HT1080 (cell line): ENCODE measurements at places on chromosomes 2 and 18. TPM values are rescaled to one million over a fixed set of nuclear protein-coding genes. Genes with fewer than 3 reads are reported as not detected.

Gene KCTD1
- total RNA-seq = 18.2 and 26.5 TPM in 2 replicates

Gene THSD7B
- 0.03 and 0.77 TPM in 2 replicates for total RNA-seq

Gene FTCDNL1
- 0.43 and 2.0 TPM in 2 replicates for total RNA-seq

Gene DYNAP
- total RNA-seq = 0.03 TPM in 1 of 2 replicates, not detected in the other

Gene COX5B
- total RNA-seq = 262 and 548 TPM in 2 replicates

Gene FOSL2
- 61.2 and 73.5 TPM in 2 replicates for total RNA-seq

Gene ITGA4
- 28.8 and 30.7 TPM in 2 replicates for total RNA-seq

Gene DSG2
- 25.1 and 30.0 TPM in 2 replicates for total RNA-seq

Gene UGT1A8
- total RNA-seq = not detected in 2 replicates

Gene M1AP
- total RNA-seq = 0.03 and 0.13 TPM in 2 replicates

- DNase-seq = no peak
These were observed 62.3 kb downstream of the FRZB start for GRCh38 chr2:182804128-182804527.

DNA sequence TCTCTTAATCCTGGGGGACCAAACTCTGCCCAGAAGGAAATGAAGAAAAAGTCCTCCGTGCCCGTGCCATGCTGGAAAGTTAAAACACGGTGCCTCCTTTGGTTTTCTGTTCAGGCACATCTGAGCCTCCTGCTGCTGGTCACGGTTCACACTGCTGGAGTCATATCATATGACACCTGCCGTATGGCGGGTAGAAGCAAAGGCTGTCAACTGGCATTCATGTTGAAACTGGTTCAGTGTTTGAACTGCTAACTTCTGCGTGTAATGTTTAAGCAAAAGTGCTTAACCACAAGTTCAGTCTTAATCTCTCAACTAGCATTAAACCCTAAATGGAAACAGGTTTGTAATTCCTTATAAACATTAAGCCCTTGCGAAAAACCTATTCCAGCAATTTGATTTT, 3.1 kb downstream of the STK39 start:
- DNase-seq = no peak

GRCh38 chr2:168564641-168565040, 108.6 kb downstream of the CERS6 start:
- DNase-seq = peak; percentile 20

DNA sequence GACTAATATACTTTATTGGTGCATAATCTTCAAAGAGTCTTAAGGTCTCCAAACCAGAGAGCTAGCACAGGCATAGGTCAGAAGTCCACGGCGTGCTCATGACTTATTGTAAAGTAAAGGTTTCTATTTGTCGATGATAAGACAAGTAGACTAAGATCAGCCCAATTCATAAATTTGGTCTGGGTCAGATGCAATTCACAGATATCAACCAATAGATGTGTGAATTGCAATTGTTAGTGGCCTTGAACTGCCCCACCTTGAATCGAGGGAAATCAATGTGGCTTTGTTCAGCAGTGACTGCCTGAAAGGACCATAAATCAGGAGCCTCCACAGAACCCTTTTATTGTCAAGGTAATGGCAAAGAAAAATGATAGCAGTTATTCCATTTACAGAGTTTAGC, 39.1 kb upstream of the CPS1 start:
- no peak for DNase-seq

DNA sequence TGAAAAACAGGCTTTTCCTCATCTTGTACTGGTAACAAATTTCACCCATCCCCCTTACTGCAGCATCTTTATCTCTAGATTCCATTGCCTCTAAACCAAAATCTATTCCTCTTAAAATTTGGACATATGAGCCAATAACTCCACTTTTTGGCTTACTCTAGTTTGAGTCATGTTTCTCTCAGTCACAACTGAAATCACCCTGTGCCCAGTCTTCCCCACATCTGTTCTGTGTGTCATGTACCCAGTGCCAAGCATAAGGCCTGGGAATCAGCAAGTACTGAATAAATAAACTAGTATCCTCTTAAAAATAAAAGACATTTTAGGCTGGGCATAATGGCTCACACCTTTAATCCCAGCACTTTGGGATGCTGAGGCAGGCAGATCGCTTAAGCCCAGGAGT, 20.8 kb upstream of the CHN1 start:
- DNase-seq = no peak

- no peak for DNase-seq
These were observed 90.2 kb downstream of the SMIM21 start for GRCh38 chr18:75337348-75337747.

DNA sequence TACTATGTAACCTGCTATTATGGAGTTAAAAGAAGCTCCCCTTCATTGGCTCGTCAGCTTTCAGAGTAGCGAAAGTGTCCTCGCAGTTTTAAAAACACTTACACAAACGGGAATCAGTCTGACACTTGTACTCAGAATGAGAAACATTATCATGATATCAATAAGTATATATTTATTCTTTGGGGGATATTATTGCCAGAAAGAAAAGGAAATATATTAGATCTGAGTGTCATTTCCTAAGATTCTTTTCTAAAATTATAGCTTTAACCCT, 584.5 kb downstream of the ZEB2 start:
- no peak for DNase-seq

DNA sequence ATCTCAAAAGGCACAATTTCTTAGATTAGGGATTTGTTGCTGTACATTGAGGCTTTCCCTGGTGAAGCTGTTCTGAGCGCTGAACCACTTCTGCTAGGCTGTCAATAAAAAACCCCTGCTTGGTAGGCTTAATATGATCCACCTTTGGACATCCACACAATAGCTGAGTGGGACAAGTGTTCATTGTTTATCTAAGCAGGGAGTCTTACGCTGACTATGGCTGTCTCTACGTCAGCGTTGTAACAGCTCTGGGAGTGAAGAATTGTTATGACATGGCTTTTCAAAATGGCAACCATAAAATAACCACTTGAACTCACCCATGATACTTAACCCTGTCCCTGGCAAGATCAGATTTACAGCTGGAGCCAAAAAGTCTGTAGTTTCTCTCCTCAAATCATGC, 111.5 kb upstream of the SULT1C3 start:
- DNase-seq = no peak

DNA sequence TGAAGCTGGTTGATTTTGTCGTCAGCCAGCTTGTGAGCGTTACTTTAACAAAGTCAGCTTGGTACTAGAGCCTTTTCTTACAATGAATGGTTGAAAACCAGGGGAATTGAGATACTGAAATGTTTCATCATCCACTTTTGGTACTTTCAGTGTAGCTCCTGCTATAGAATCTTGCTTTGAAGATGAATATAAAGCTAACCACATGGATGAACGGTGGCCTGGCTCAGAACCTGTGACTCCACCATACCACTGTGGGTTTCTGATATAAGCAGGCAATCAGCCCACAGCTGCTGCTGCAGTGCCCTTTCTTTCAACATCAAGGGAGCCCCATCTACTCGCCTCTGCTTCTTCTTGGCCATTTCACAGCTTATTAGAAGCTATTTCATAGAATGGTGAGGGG, 53.2 kb upstream of the GPR45 start:
- no peak for DNase-seq

- no peak for DNase-seq
These were observed 40.5 kb upstream of the TXNDC2 start for GRCh38 chr18:9845256-9845655.

DNA sequence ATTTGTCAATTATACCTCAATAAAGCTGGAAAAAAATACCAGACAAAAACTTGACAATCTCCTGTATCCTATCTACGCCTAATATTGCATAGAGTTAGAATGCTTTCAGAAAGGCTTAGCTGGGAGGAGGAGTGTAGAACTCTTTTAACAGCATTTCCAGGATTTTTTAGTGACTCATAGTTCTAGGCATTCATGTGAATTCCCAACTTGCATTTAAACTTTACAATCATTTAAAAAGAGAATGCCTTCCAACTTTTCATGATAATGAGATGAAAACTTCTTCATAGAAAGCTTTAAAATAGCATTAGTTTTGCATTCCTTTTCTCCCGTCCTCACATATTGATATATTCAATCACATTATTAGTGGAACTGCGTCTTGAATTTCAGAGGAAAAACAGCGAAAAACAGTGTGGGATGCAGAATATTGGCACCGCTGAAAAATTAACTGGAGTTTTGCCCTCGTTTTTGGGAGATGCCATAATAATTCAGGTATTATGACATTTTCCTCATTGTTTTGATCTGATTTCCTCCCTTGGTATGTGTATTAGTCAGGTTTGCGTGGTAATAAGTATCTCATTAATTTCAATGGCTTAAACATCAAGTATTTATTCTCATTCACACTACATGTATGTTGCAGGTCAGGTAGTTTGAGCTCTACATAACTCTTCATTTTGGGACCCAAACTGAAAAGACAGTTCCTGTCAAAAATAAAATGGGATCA, 293.2 kb upstream of the FIGN start:
- DNase-seq = peak; percentile 8

DNA sequence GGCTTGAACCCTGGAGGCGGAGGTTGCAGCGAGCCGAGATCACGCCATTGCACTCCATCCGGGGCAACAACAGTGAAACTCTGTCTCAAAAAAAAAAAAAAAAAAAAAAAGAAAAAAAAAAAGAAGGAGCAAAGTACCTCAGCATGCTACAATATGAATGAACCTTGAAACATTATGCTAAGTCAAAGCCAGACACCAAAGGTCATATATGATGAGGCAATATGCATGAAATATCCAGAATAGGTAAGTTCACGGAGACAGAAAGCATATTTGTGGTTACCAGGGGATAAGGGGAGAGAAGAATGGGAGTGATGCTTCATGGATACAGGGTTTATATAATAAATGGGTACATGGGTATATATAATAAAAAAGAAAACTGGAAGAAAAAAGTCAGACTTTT, 93.3 kb downstream of the PRELID3A start:
- DNase-seq = no peak

DNA sequence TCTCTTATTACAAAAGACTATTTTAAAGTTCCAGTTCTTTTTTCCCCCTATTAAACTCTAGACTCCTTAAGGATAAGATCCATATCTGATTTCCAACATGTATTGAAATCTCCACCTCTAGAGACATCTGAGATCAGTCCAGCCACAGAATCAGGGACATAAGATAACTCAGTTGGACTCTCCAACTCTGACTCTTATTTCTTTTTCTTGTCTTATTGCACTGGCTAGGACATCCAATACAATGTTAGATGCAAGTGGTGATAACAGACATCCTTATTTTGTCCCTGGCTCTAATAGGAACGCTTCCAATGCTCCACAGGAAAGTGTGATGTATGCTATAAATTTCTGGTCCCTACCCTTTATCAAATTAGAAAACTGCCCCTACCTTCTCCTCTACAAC, 158.1 kb downstream of the TNS1 start:
- no peak for DNase-seq

- DNase-seq = peak; percentile 21
These were observed 16.0 kb upstream of the SERPINB3 start for GRCh38 chr18:63677500-63678225.

DNA sequence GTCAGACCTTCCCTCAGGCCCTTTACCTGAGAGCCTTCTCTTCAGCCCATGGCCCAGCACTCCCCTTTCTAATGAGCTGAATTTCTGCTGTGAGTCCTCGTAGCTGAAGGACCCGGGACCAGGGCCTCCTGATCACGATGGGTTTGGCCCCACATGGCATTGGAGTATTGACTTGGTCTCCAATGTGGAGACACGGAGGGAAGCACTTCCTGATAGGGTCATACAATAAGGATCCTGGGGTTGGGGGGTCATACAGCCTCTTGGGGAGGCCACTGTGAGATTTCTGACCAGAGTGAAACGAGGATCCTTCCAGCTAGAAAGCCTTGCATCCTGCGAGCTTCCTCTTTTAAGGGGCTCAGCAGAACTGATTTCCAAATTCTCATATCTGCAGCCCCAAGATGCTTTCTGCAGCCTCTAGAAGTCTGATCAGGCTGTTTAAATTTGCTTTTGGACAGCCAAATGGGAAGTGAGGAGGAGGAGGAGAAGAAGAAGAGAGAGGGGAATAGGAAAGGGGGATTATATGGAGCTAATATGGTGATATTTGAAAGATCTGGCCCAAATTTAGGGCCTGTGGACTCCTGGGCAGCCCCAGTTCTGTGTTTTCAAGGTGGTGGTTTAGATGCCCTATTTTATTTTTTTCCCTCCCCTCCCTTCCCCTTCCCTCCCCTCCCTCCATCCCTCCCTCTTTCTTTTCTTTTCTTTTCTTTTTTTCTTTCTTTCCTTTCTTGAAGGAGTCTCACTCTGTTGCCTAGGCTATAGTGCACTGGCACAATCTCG, 38.9 kb downstream of the RHOB start:
- no peak for DNase-seq

- DNase-seq = no peak
These were observed 107.5 kb downstream of the STK39 start for GRCh38 chr2:168139852-168140251.

DNA sequence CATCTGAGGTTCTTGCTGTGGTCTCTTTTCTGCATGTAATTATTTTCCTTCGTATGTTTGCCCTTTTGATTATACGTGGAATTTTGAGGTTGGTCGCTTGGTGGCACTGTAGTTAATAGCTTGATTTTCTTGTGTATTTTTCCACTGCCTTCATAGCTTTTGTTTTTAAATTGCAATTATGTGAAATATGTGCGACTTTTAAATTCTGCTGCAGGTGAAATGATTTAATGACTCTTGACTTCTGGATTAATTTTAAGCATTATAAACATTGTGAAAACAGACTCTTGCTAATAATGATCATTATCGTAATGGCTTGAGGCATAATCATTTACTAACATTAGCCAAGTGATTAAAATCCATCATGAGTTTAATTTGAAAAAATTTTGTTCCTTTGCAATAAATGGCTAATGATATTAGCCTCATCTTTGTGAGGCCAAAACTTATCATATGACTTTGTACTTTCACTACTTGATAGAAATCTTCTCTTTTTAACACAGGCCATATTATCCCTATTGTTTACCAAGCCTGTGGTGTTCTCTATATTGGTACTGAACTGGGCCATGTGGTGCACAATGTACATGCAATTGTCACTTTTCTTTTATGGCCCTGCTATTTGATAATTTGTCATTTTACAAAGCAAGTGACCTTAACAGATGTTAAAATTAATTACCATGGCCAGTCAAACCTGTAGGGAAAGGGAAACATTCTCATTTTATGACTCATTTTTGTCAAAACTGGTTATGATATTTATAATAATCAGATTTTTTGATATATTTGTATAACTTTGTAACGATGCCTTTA, 62.8 kb upstream of the NEUROD1 start:
- DNase-seq = peak; percentile 72
